ENCODE measurements at places on chromosomes 5 and 9.

- peak; percentile 39 for DNase-seq
Measured at GRCh38 chr5:1568201-1568979, 44.6 kb upstream of the LPCAT1 start.

DNA sequence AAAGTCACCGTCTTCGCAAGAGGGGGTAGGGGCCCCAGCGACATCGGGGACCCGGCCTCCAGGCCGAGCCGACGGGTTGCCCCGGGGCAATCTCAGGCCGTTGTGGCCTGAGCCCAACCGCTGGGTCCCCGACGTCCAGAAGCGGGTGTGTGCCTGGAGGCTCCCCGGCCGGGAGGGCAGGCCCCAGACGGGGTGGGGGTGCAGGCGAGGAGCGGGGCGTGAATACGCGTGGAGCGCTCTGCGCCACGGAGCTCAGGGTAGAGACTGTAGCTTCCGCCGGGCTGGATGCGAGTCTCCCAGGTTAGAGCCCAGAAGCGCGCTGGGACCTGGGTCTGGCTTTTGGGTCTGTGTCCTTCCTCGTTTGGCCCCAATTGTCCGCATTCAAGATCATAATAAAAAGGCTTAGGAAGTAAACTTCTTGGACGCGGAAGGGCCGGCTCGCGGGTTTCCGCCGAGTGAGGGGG lies 3.5 kb downstream of the BARX1 start:
- DNase-seq: no peak

DNA sequence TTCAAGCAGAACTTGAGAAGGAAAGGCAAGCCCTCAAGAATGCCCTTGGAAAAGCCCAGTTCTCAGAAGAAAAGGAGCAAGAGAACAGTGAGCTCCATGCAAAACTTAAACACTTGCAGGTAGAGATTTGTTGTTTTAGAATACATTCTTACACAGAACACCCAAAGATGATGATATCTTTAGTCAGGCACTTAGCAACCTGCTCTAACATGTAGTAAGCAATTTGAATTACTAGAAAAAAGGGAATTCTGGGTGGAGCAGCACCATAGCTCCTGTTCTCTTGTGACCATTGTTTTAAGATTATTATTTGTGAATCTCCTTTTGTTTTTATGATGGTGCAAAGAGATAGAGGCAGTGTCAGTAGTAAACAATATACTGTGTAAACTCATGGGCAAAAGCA lies 63.1 kb downstream of the RAB14 start:
- no peak for DNase-seq

DNA sequence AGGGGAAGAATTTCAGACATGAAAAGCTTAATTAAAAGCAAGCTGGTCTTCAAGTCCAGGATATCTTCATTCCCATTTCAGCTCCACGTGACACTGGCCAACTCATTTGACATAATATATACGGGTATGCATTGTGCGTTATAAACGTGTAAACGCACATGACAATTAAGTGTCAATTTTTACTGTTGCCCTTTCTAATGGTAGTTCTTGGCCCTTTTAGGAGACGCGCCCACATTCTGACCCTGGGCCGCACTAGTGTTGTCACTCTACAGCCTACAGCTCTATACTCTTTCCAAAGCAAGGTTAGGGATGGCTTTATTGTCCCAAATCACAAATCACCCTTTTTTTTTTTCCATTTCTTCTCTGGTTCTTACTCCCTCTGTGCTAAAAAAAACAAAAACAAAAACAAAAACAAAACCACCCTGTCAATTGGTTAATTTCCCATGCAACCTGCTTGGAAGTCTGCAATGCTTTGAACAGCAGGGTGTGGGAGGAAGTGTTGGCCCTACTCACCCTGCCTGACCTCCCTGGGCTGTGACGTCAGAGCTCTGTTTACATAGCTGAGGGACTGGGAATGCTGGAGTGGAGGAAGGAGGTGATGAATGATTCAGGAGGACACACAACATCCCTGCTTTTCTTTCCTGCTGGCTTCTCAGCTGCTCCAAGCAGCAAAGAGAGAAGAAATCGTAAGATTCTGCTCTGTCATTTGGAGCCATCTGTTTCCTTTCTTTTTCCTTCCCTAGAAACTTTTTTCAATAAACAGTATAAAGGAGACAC lies 19.3 kb downstream of the RFK start:
- no peak for DNase-seq

DNA sequence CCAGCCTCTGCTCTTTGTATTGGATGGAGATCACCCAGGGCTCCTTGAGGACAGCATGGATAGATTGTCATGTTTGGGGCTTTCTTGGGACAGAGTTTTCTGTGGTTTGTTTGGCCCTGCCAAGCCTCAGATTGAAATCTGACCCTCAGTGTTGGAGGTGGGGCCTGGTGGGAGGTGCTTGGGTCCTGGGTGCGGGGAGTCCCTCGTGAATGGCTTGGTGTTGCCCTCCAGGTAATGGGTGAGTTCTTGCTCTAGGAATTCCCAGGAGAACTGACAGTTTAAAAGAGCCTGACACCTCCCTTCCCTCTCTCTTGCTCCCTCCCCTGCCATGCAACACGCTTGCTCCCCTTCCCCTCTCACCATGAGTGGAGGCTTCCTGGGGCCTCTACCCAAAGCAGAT lies 48.6 kb upstream of the OLFM1 start:
- DNase-seq: no peak

All from MM.1S (cell line).